ENCODE measurements at places on chromosomes 12 and 14.

- DNase-seq, result no peak
These were observed 25.8 kb downstream of the GALNT16 start for GRCh38 chr14:69285661-69286255.

GRCh38 chr14:75318353-75318752, 39.7 kb downstream of the FOS start:
- no peak for DNase-seq

DNA sequence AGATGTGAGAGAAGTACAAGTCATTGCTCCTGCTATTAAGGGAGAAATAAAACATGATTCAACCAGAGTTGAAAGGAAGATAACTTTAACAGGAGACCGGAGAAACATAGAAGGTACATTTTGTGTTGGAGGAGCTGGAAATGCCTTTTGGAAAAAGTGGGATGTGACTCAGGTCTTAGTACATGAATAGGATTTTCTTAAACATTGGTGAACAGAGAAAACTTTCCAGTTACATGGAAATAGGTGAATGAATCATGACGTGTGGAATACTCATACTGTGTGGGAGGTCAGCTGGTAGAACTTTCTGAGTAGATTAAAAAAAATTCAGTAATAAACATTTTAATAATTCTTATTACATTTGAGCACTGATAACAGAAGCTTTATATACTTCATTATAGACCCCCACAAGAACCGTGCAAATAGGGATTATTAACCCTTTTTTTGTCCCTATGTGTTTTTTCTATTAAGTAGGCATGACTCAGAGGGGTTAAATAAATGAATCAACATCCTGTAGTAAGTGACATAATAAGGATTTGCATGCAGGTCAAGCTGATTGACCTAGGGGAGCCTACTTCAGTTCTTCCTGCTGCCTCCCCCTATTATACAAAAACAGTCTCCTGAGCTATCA, 710.5 kb downstream of the NOVA1 start:
- no peak for DNase-seq

DNA sequence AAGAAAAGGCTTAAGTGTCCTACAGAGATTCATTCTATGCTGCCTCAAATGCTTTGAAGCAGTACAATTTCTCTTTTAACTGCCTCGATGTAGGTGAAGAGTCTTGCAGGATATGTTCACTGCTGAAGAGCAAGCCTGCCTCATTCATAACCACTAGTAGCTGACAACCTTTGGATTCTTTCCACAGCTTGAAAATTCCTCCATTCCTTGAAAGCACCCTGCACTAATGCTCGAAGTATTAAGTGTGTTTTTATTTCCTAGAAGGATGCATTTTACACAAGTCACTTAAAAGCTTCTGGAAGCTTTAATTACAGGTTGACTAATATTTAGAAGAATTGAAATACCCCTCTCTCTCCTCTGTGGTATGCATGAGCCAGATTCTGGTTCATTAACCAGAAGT, 429.4 kb downstream of the DIO2 start:
- no peak for DNase-seq

- DNase-seq, result no peak
These were observed 134.3 kb downstream of the PLXNC1 start for GRCh38 chr12:94282675-94283074.

DNA sequence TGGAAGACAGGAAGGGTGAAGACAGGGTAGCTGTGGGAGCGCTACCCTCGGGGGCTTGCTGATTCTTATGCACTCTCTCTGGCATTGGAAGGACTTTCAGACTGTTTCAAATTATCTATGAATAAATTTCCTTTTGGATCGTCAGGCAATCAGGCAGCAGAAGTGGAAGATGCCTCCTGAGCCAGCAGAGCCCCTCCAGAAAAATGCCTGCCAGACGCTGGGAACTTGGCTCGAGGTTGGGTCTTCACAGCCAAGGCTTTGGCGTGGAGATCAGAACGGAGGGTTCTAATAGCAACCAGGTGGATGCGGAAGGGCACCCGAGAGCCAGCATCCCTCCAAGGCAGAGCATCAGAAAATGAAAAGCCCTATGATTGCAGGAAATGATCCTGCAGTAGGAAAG, 119.2 kb upstream of the RFLNA start:
- no peak for DNase-seq

DNA sequence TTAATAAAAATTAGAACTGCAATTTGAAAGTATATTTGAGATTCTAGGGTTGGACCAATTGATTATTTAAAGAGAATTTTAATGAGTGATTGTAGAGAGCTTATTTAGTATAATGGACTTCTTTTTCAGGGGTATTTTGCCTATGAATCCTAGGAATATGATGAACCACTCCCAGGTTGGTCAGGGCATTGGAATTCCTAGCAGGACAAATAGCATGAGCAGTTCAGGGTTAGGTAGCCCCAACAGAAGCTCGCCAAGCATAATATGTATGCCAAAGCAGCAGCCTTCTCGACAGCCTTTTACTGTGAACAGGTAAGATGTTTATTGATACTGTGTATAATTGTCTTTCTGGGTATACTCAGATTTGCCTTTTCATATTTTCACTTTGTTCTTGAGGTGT, 35.9 kb upstream of the KCNMB4 start:
- no peak for DNase-seq

DNA sequence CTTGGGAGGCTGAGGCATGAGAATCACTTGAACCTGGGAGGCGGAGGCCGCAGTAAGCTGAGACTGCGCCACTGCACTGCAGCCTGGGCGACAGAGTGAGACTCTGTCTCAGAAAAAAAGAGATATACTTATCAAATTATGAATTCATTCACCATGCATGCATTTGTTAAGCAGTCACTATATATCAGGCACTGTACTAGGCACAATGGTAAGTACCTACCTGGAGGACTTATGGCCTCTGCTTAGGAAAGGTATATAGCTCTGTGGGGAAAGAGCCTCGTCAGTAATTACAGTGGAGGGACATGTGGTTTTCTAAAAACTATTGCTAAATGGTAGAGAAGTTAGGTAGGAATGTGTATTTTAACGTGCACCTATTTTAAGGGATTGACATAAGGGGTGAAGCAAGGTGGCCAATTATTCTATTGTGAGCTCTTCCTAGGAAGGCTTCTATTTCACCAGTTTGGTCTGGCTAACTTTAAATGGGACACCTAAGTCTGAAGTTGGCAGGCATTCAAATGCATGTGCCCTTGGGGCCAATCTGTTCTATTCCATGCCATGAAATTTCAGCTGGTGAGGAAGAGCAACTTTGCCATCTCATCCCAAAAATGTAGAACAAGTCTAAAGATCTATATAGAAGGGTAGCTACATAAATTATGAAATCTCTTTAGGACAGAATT, 15.0 kb downstream of the TCP11L2 start:
- DNase-seq, result no peak

GRCh38 chr14:73237219-73237785, at the start of gene PAPLN:
Gene PAPLN (plus strand): TSS chr14:73237506. CDS start chr14:73239779, 2,273 bp downstream.
- no peak for DNase-seq

DNA sequence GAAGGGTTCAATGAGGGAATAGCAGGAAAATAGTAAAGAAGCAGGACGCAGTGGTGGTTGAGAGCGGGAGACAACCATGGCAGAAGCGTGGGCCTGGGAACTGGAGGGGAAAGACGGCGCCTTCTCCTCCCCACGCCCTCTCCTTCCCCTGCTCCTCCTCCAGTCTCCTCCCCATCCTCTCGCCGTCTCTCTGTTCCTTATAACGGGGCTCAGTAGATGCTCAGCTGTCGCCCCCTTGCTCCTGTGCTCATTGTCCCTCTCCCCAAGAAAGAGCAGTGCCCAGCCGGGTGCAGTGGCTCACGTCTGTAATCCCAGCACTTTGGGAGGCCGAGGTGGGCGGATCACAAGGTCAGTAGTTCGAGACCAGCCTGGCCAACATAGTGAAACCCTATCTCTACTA, 142.0 kb downstream of the BCL11B start:
- no peak for DNase-seq

- DNase-seq, result no peak
These were observed at the start of gene FZD10 for GRCh38 chr12:130162267-130162666. Gene FZD10 (plus strand): TSS chr12:130162464. CDS start chr12:130162943, 479 bp downstream.

- no peak for DNase-seq
These were observed 259.4 kb downstream of the PRKD1 start for GRCh38 chr14:29668201-29668600.

- no peak for DNase-seq
These were observed 65.5 kb downstream of the FBXO34 start for GRCh38 chr14:55336691-55337090.

- DNase-seq, result no peak
These were observed at the start of gene TESPA1 for GRCh38 chr12:54984658-54985376. Gene TESPA1 (minus strand): TSS chr12:54984762. CDS start chr12:54974562, 10,200 bp downstream.

- DNase-seq, result no peak
These were observed 22.0 kb upstream of the TMED10 start for GRCh38 chr14:75198291-75198933.

- no peak for DNase-seq
These were observed 8.1 kb upstream of the RABGGTA start for GRCh38 chr14:24279301-24280186.

DNA sequence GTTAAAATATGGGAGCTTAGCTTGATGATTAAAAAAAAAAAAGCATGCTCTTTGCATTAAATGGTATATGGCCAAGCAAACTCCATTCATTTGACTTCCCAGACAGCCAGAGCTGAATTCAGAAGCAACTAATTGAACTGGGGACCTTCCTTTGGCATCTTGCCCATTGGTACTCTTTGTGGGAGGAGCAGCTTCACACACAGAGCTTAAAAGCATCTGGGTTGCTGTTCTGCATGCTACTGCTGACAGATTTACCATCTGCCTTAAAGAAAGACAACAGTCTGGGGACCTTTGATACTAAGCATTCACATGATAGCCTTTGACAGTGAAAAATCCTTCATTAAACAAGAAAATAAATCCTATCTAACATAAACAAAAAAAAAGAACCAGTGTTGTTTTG, 977.9 kb downstream of the TMTC2 start:
- no peak for DNase-seq

DNA sequence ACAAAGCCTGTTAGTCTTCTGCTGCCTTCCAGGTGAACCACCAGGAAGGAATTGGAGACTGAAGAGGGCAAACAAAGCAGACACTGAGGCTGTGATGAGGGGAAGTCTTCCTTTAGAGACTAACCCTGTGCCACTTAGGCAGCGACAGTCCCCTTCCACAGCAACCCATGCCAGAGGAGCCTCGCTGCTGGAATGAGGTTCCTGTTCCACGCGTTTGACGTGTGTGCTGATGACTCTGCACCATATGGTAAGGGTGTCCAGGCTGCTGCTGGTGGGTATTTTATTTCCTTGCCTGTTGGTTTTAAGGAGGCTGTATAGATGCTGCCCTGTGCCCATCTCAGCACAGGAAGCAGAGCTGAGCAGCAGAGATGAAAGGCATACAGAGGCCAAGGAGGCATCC, 361.9 kb upstream of the FKBP4 start:
- DNase-seq, result no peak

DNA sequence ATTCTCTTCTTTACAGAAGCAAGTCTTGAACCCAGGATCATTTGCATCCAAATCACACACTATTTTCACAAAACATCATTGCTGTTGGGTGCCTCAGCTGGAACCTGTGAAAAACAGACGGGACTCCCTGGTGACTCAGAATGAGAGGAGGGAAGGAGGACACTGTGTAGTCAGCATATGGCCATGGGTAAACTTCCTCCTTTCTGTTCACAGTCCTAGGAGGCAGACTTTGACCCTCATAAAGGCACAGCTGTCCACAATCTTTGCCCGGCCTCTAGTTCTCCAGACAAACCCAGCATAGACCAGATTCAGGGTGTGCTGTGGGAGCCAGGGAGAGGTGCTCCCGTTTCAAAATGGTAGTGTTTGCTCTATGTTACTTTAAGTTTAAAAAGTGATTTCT, 62.0 kb downstream of the DYRK2 start:
- no peak for DNase-seq

- DNase-seq, result no peak
These were observed 4.0 kb downstream of the AHNAK2 start for GRCh38 chr14:104974146-104974541.

DNA sequence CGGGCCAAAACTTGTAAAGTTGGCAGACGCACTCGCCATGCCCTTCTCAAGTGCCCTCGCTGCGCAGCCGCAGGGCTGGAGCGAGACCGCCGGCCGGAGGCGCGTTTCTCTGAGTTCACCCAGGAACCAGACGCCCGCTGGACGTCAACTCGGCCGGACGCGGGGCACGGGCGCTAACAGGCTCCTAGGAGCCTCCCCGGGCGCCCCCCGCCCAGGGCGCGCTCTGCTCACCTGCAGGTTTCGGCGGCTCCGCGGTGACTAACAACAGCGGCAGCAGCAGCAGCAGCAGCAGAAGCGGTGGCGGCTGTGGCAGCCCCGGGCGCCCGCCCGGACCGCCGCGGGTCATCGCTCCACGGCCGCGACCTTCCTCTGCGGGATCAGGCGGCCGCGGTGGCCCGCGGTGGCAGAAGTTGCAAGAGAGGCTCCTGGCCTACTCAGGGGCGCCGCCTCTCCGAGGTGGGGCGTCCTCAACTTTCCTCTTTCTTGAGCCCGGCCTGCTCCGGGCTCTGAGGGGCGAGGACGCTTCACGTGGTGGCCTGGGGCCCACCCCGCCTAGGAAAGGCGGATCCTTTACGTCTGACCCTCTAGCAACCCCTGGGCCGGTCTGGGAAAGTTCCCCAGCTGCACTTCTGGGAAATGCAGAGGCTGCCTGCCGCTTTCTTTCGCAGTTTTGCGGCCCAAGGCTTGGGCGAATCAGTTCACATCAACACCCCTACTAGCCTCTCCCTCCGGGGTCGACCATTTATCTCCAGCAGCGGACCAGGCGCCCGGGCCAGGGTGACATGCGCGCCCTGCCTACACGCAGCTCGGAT, at the start of gene PLBD1:
Gene PLBD1 (minus strand): TSS at position 533 of the 812 bp plus-strand sequence. CDS start 187 bp downstream, at position 346.
- no peak for DNase-seq

GRCh38 chr14:94376108-94376975, 12.1 kb downstream of the SERPINA1 start:
- no peak for DNase-seq

- no peak for DNase-seq
These were observed 4.6 kb downstream of the CLMN start for GRCh38 chr14:95315156-95315555.

GRCh38 chr14:96782436-96782835, 14.7 kb upstream of the VRK1 start:
- DNase-seq, result no peak

GRCh38 chr12:26769611-26770010, 63.4 kb downstream of the ITPR2 start:
- no peak for DNase-seq

DNA sequence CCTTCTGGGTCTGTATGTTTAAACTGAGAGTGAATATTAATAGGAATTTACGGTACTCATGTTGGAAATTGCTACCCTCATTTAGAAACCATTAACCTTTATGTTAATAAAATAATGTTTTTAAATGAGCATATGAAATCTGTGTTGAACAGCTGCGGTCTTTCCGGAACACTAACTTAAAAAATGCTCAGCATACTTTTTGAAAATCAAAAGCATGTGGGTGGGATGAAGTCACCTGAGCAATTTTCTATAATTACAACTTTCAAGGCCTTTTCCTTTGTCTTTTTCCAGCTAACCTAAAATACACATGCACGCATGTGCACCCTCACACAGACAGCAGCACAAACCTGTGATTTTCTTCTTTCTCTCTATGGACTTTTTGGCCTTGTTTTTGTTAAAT, 39.8 kb downstream of the BORCS5 start:
- DNase-seq, result no peak

- no peak for DNase-seq
These were observed 800.5 kb downstream of the NRXN3 start for GRCh38 chr14:78970677-78971076.

GRCh38 chr12:53781228-53781801, 29.5 kb upstream of the CISTR start:
- DNase-seq, result no peak

- no peak for DNase-seq
These were observed 334.7 kb downstream of the DPF3 start for GRCh38 chr14:72559202-72559601.

GRCh38 chr12:43210485-43211192, 341.4 kb downstream of the ADAMTS20 start:
- no peak for DNase-seq

- no peak for DNase-seq
These were observed 250.3 kb downstream of the SPTSSA start for GRCh38 chr14:34211732-34212131.

Data from amniotic stem cell (primary cell).